ENCODE measurements at places on chromosomes 5 and 9.

- no peak for DNase-seq
Observed at GRCh38 chr5:102762095-102762534, 7.0 kb downstream of the PAM start.

DNA sequence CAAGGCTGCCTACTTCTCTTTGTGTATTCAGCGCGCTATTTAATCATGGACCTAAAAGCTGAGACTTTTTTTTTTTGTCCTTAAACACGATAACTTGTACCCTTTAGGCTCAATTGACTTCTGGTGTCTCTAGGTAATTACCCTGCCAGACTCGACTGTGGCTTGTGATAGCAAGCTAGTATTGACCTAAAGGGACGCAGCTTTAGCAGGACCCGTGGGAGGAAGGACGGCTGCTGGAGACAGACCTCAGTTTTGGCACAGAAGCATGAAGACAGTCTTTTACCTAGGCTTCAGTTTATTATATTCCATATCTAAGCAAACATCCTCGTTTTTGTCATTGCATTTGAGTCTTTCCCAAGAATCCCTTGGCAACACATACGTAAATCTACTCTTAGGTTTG, 115.3 kb downstream of the SMC2 start:
- no peak for DNase-seq

DNA sequence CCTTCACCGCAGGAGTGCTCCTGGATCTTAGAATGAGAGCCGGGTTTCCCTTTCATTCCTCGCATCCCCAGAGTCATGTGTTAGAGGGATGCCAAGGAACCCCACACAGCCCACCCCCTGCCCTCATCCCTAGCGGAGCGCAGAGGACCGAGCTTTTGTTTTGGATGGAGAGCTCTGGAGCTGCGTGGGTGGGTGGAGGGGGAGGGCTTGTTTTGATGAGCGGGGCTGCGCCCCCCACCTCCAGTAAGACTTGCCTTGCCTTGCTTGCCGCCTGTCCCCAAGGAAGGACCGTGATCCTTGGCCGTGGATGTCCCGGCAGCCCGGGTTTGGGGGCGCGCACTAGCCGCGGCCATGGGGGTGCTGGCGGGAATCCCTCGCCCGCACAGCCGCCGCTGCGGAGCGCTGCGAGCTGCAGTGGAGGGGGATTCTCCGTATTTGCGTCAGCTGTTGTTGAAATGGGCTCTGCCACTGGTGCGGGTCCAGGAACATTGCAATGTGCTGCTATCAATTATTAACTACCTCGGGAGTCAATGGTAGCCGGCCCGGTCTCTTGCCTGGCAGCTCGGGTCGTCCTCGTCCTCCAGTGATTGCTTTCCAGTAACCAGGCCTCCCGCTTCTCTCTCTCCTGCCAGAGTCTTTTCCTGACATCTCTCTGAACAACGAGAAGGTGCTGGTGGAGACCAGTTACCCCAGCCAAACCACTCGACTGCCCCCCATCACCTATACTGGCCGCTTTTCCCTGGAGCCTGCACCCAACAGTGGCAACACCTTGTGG, 1.0 kb downstream of the EGR1 start:
- no peak for DNase-seq

DNA sequence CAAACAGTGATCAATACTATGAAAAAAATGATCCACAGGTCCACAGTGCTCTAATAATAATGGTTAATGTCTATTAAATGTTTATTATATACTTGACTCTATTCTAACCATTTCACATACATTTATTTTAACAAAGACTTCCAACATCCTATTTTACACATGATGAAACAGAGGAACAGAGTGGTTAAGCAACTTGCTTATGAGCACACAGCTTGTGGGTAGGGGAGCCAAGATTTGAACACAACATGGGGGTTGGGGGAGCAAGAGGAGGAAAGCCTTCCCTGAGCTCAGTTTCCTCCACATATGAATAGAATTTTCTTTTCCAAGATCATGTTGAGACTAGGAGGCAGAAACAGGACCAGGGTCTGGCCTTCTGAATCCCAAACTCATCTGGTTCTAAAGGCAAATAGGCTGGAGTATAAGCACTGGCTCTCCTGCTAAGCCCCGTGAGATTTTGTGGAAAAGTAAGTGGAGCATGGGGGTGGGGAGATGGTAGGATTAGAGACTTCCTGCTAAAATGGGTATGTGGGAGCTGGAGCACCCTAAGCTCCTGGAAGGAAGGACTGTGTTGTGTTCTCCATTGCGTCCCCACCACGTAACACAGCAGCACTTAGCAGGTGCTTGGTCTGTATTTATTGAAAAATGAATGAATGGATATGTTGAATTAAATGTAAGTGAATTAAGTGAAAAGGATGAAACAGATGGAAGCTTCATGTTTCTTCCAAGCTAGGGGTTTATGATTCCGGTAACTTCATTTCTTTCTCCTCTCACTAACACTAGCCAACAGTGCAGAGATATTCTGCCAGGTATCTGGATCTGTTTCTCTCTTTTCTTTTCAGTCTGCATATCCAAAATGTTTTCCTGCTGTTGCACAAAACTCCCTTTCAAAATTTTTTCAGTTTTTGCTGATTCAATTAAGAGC, 26.9 kb upstream of the GALNT10 start:
- no peak for DNase-seq

DNA sequence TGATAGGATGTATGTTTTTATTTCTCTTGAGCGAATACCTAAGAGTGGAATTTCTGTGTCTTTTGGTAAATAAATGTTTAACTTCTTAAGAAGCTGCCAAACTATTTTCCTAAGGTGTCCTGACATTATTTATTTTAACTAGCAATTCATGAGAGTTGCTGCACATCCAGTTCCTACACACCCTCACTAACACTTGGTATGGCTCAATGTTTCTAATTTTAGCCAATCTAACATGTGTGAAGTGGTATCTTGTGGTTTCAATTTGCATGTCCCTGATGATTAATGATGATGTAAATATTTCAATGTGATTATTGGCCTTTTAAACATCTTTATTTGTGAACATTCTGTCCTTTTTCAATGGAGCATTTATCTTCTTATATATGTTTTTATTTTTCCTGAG, 2095.5 kb upstream of the C9orf72 start:
- DNase-seq, result no peak

DNA sequence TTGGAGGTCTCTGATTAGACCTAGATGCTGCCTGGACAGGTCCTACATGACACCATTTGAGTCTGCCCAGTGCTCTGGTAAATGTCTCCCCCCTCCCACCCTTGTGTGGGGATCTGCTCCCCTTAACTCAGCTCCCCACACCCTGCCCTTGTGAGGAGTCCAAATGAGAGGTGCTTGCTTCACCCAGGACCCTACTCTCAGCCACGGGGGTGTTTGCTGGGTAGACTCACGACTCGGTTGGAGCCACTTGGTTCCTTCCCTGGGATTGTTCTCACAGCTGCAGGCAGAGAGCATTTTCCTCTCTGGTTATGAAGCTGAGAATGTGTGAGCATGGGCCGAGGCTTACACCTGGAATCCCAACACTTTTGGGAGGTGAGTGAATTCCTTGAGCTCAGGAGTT, 204.7 kb downstream of the CDK5RAP2 start:
- no peak for DNase-seq

DNA sequence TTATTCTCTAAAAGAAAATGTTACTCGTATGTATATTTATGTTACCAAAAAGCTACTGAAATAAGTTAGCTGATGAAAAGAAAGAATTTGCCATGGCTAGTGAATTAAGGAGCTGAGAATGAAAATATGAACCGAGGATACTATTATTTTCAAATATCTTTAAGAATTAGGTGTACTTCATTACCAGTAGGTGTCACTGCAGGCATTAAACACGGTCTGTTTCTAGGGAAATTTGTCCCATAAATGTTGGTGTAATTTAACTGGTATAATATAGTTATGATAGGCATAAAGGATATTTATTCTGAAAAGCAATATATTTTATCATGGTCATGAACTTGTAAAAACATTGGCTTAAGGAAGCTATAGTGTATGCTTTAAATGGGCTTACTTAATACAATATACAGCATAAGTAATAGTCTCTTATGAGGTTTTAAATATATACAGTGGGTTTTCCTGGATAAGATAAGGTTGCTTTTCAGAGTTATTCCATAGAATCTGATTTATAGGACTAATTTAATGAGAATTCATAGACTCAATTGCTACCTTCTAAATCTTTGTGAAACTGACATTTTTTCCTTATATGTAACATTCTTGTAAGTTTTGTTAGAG, 72.4 kb upstream of the MPDZ start:
- no peak for DNase-seq

GRCh38 chr9:112337547-112337946, 4.1 kb upstream of the PTBP3 start:
- no peak for DNase-seq

DNA sequence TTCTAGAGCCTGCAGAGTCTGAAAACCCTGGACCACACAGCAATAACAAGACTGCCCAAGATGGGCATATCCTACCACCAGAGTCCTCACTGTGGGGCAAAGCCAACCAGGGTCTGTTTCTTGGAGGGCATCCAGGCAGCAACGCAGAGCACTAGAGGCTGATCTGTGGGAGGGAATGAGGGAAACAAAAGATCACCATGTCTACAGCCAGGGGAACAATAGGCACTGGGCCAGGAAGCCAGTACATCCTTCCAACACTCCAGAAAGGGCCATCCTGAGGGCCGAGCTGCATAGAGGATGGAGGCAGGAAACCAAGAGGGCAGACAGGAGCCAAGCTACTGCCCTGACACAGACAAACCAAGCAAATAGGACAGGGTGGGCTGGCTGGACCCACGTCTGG, 416.1 kb upstream of the IRX4 start:
- DNase-seq, result no peak

DNA sequence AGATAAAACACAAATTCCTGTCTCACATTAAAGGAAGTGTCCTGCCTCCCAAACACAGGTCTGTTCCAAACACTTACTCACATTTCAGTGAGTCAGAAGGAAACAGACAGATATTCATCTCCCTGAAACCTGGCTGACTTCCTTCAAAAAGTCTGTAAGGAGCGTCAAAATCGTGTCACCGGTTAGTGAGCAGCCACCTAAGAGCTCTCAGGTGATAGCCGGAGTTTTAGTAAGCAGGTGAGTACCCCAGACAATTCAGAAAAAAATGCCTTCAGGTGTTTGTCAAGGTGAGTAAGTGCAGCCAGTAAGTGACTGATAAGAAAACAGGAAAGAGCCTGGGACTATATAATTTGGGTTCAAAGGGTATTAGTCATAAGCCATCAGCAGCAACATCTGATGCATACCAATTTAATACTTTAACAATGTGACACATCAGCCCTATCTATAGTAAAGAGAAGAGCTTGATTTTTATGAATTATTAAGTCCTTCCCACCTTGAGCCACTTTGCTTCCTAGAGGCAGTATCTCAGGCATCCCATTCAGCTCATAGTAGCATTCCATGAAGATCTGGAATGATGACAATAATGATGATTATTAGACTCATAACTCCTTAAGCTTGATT, 1.3 kb upstream of the ITGA2 start:
- DNase-seq, result no peak

GRCh38 chr5:43514471-43514815, 505 bp downstream of the C5orf34 start:
- no peak for DNase-seq

DNA sequence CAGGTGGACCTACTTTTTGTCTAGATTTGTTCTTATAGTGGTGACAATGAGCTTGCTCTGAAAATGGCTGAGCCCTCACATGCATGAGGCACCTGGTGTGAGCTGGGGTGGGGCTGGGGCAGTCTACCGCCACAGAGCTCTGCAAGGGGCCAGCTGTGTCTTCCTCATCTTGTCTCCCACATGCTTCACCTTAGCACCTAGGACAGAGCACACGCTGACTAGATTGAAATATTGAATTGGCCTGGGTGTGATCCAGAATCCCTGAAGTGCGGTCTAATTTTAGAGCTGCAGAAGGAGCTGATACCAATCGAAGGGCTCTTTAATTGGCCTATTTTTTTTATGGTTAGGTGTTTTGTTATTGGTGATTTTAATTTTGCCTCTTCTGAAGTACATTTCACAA, 126.1 kb upstream of the NFIB start:
- DNase-seq, result no peak

- DNase-seq, result no peak
Observed at GRCh38 chr9:127898433-127899127, 823 bp downstream of the ST6GALNAC6 start.

- no peak for DNase-seq
Observed at GRCh38 chr9:124800306-124801259, 23.6 kb downstream of the OLFML2A start.

DNA sequence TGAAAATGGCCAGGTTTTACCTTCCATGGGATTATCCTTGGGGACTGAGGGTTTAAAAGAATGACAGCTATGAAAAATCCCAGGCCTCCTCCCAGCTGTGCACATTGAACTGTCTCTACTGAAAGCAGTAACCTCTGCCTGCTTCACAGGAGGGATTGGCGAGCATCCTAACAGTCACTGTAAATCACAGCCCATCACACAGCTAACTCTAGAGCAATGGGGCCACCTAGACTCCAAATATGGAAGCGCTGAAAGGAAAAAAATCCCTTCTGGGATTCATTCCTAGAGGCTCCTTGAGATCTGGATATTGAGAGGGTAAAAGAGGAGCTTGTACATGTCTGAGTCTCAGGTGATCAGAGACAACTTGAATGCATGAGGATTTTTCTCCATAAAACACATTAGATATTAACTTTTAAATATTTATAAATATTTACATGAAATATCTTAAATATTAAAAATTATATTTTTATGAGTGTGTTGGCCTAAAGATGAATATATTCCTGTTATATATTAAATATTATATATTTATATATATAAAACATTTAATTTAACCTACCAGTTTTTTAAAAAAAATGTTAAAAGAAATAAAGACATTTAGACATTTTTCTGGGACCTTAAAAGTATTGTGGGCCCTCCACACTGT, 133.8 kb upstream of the SLC24A2 start:
- no peak for DNase-seq

DNA sequence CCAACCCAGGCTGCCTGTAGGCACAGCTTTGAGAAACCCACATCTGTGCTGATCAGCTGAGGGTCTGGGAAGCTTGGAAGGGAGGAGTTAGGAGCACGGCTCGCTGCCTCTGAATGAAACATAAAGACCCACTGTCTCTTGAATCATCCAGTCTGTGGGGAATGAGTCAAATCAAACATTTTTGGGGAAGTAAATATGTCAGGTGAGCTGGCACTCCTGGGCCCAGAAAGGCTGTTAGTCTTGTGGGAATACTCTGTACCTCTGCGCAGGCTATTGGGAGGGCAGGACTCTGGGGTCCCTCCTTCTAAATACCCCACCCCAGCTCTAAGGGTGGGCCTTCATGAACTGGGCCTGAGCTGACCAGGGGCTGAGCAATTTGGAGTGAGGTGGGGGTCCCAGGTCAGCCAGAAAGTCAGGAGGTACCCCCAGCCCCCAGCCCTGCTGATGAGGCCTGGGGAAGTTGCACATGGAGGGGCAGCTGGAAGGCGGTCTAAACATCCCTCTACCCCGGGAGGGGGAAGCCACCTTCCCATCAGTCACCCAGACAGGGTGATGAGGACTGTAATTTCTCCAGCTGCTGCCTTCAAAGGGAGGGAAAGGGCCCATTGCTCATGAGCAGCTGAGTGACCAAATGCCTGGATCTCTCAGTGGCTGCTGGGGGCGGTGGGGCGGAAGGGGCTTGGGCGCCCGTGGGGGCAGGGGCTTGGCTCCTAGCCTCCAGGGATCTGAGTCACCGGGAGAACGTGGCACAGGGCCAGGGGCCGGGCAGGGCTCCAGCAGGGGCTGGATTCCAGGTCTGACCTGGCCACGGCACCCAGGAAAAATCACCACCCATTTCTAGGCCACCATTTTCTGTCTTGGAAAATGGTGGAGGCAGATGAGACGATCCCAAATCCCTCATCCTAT, 10.8 kb downstream of the FIBCD1 start:
- DNase-seq, result no peak

Measured in CD4-positive, alpha-beta memory T cell (primary cell).